ENCODE measurements at places on chromosomes 5 and 9.

- DNase-seq: no peak
Measured at GRCh38 chr5:136094189-136094912, 38.3 kb upstream of the SMAD5 start.

- no peak for DNase-seq
Measured at GRCh38 chr9:35726931-35727330, 5.1 kb downstream of the TLN1 start.

DNA sequence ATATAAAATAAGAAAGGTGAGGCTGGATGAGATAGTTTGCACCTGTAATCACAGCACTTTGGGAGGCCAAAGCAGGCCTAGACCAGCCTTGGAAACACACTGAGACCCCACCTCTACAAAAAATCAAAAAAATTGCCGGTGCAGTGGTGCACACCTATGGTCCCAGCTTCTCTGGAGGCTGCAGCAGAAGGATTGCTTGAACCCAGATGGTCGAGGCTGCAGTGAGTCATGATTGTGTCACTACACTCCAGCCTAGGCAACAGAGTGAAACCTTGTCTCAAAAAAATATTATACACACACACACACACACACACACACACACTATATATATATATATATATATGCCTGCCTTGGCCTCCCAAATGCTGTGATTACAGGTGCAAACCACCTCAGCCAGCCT is 1.3 kb downstream of the SLC35D2 start:
- no peak for DNase-seq

DNA sequence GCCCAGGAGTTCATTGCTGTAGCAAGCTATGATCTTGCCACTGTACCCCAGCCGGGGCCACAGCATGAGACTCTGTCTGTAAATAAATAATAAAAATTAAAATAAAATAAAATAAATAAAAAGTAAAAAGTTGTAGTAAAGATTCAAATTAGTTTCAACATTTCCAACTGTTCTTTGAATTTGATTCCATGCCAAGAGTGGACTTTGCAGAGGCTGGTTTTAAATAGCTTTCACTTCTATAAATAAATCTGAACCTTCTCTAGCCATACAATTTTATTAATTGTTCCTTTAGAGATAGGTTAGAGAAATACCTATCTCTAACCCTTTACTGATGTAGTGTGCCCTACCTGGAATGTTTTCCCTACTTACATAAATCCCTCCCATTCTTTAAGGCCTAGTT is 129.7 kb upstream of the SLIT3 start:
- DNase-seq: no peak

GRCh38 chr5:12652201-12652600 is 748.0 kb upstream of the CTNND2 start:
- no peak for DNase-seq

DNA sequence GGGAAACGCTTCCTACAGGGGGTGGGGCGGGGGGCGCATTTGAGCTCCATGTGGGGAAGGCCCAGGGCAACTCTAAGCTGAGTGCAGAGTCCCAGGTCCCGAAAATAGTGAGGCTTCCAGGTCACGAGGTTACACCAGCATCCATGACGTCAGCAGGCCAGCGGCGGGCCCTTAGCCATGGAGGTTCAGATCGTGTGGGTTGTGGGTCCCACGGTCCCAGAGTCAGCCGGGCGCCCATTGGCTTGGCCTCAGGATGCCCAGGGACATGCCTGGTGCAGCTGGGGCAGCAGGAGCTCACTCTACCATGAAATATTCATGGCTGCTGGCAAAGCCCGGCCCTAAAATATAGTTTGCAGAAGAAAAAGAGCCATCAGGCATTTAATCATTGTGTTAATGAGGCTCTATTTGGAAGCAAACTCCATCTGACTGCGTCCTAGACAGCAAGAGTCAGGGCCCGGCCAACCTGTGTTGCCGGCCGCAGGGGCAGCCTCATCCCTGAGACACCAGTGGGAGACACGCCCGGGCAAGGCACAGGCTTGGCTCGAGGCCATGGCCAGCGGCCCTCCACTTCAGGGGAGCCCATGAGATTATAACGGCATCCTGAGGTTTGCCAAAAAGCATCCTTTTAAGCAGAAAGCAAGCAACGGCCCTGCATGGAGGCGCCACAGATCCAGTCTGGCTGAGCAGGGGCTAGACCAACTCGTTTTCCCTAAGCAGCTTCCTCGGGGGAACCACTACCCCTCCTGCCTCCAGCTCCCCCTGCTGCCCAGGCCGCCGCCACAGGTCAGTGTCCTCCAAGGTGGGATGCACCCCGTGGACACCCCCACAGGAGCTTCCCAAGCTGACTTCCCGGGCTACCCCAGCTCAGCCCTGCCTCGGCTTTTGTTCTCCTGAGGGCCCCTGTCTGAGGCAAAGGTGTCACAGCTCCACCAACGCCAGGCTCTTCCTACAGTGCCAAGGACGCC is 108.9 kb upstream of the PPP1R26 start:
- no peak for DNase-seq

GRCh38 chr5:72494623-72495124 is 12.5 kb downstream of the ZNF366 start:
- no peak for DNase-seq

- no peak for DNase-seq
Measured at GRCh38 chr9:137085920-137086530, 760 bp upstream of the MAN1B1 start.

DNA sequence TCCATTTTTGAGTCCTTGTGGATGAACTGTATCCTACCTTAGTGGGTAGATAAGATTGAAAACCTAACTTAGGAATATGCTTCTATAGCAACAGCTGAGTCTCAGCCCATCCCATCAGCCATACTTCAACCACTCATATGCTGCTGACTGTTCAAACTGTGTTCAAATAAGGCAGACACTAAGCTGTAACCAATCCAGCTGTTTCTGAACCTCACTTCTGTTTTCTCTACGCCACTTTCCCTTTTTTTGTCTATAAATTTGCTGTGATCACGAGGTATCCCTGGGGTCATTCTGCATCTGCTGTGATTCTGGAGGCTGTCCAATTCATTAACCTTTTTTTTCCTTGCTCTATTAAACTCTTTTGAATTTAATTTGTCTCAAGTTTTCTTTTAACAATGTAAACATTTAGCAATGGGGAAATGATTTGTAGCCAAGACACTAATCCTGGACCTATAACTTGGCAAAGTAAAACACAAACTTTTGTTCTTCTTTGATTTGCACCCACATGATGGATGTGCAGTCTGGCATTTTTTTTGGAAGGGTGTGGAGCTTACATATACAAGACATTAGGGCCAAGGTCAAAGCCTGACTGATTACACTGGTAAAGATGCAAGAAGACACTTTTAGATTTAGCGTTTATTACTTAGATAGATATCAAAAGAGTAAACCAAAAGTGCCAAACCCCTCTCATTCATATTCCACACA is 14.9 kb upstream of the SCGB3A2 start:
- no peak for DNase-seq

GRCh38 chr5:177610770-177611445 is 11.0 kb downstream of the B4GALT7 start:
- DNase-seq: no peak

- no peak for DNase-seq
Measured at GRCh38 chr5:38518341-38518740, 38.1 kb downstream of the LIFR start.

DNA sequence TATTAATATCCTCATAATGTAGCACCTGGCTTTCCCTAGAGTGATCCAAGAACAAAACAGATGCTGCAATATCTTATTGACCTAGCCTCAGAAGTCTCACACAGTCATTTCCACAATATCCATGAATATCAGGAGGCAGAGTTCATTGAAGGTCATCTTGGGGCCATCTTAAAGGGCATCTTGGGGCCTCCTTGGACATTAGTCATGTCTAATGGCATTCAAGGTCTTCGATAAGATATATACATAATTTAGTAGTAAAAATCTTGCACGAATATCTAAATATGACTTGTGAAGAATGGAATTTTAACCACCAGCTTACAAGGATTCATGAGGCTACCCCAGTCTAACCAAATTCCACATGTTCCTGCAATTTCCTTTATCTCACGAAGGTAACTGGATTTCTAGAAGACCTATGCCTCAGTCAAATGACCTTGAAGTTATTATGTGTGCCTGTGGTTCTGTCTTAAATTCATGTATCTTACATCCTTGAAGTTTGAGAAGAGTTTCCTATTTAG is 163.6 kb upstream of the SPEF2 start:
- DNase-seq: no peak

DNA sequence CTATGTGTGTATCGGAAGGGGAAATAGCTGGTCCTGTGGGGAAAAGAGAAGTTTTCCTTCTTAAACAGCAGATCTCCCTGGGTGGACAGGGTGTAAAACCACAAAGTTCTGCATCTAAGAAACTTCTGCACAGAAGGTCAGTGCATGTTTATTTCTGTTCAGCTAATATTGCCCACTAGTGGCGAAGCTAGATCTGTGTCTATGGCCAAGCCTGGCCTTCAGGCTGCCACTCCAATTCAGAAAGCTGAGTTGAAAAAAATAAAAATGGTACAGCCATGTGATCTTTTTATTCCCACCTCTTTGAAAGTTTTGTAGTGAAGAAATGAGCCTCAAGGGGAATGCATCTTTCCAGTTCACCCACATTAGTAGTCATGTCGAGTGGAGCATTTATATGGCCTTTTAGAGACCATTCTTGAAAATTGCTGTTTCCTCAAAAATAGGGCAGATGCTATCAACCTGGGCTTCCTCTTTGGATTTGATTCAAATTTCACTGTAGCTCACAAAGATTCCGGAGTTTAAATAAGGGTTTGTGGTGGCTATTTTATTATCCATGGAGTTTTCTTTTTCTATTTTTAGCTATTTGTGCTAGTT is 488.0 kb downstream of the PRELID2 start:
- DNase-seq: no peak

DNA sequence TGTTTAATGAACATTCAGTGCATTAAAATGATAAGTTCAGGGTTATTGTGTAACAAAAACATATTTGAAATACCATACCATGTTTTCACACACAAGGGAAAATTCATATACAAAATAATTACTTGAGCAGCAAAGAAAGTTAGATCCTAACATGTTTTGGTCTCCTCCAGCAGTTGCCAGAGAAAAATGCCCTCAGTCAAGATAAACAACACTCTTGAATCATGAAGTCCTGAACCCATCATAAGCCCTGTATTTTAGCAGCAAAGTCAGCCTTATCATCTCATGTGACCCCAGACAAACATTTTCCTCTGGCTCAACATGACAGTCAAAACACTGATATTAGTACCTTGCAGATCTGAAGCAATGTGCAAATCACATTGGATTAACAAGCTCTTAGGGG is 1541.1 kb upstream of the WWC1 start:
- DNase-seq: no peak

GRCh38 chr5:12399868-12400267 is 495.6 kb upstream of the CTNND2 start:
- no peak for DNase-seq

GRCh38 chr9:74595286-74595685 is 98.2 kb downstream of the RORB start:
- DNase-seq: no peak

DNA sequence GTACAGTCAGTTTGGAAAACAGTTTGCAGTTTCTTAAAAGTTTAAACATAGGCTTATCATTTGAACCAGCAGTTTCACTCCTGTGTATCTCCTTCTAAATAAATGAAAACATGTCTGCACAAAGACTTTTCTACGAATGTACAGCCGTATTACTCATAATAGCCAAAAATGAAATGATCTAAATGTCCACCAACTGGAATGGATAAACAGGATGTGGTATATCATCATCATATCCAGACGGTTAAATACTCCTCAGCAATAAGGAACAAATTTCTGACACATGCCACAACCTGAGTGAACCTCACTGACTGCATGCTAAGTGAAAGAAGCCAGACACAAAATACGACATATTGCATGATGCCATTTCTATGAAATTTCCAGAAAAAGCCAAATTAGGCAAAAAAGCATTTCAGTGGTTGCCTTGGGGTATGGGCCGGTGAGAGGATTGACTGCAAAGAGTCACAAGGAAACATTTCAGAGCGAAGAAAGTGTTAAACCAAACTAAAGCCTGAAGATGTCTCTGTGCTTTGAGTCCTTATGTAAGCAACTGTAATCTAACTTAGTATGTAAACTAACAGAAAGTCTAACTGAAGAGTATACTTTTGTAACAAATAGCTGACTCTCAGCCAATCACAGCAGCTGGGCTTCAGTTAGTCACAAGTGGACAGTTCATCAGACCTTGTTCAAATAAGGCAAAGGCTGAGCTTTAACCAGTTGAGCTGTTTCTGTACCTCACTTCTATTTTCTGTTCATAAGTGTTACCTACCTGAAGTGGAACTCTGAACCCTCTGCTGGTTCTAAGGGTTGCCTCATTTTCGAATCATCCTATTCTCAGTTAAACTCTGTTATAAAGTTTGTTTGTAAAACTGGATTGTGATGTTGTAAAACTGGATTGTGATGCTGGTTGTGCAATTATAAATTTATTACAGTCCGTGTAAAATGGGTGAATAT is 65.2 kb downstream of the TRIO start:
- DNase-seq: peak; percentile 97

Measured in Panc1 (cell line).